ENCODE measurements at places on chromosomes 16 and 17. TPM values are rescaled to one million over a fixed set of nuclear protein-coding genes. Genes with fewer than 3 reads are reported as not detected.

Gene SNAI3
- not detected for total RNA-seq

Gene NACA2
- not detected for total RNA-seq

Gene DNAAF1
- not detected for total RNA-seq

Gene SSH2
- 7.4 TPM for total RNA-seq

Gene FBF1
- 7.9 TPM for total RNA-seq

Gene RNF222
- not detected for total RNA-seq

Gene PRRT2
- 0.38 TPM for total RNA-seq

Gene RHBDL3
- 0.12 TPM for total RNA-seq

Gene GRB7
- total RNA-seq: 0.60 TPM

Gene KRTAP4-6
- total RNA-seq: not detected

Gene CIITA
- total RNA-seq: 0.12 TPM

Gene ENDOV
- total RNA-seq: 18.4 TPM

Gene C16orf74
- 6.0 TPM for total RNA-seq

Gene ZNF668
- total RNA-seq: 12.3 TPM

Gene HP
- total RNA-seq: not detected

Gene PRR15L
- total RNA-seq: not detected

Gene DRC7
- 0.23 TPM for total RNA-seq

Gene WBP2
- total RNA-seq: 21.3 TPM

Gene PSMC5
- total RNA-seq: 96.3 TPM

Gene CFAP119
- total RNA-seq: 2.6 TPM

Gene AKTIP
- total RNA-seq: 22.2 TPM

Gene ASGR1
- under 0.01 TPM for total RNA-seq

Gene SP6
- total RNA-seq: 0.08 TPM

Gene GLIS2
- 3.4 TPM for total RNA-seq

Gene HLF
- under 0.01 TPM for total RNA-seq

Gene CLEC18C
- total RNA-seq: 2.6 TPM

Gene KRTAP16-1
- total RNA-seq: not detected

Gene ORMDL3
- 107 TPM for total RNA-seq

Gene TNFRSF17
- 0.12 TPM for total RNA-seq

Gene ABCC12
- not detected for total RNA-seq

Gene TBC1D3L
- 2.5 TPM for total RNA-seq

Gene KCNH6
- total RNA-seq: not detected

Gene FNDC8
- not detected for total RNA-seq

Gene CDIP1
- 6.6 TPM for total RNA-seq

Gene CACNG1
- not detected for total RNA-seq

Gene DNAAF8
- 0.47 TPM for total RNA-seq

Gene TGFB1I1
- total RNA-seq: 30.2 TPM

Gene ARHGAP23
- 18.7 TPM for total RNA-seq

Gene TM4SF5
- not detected for total RNA-seq

Gene ADAP2
- total RNA-seq: 2.0 TPM

Gene SRL
- total RNA-seq: not detected

Gene GAA
- 10.1 TPM for total RNA-seq

Gene KSR1
- total RNA-seq: 32.8 TPM

Gene OR1A1
- total RNA-seq: not detected

Gene CCDC200
- not detected for total RNA-seq

Gene PIEZO1
- total RNA-seq: 192 TPM

Gene KRTAP3-1
- total RNA-seq: not detected

Gene ZNF48
- total RNA-seq: 2.2 TPM

Gene CES1
- 2.0 TPM for total RNA-seq
